ENCODE measurements at places on chromosomes 11 and 22.

- DNase-seq: no peak
These were observed 42.9 kb downstream of the LRRC32 start for GRCh38 chr11:76627606-76628005.

DNA sequence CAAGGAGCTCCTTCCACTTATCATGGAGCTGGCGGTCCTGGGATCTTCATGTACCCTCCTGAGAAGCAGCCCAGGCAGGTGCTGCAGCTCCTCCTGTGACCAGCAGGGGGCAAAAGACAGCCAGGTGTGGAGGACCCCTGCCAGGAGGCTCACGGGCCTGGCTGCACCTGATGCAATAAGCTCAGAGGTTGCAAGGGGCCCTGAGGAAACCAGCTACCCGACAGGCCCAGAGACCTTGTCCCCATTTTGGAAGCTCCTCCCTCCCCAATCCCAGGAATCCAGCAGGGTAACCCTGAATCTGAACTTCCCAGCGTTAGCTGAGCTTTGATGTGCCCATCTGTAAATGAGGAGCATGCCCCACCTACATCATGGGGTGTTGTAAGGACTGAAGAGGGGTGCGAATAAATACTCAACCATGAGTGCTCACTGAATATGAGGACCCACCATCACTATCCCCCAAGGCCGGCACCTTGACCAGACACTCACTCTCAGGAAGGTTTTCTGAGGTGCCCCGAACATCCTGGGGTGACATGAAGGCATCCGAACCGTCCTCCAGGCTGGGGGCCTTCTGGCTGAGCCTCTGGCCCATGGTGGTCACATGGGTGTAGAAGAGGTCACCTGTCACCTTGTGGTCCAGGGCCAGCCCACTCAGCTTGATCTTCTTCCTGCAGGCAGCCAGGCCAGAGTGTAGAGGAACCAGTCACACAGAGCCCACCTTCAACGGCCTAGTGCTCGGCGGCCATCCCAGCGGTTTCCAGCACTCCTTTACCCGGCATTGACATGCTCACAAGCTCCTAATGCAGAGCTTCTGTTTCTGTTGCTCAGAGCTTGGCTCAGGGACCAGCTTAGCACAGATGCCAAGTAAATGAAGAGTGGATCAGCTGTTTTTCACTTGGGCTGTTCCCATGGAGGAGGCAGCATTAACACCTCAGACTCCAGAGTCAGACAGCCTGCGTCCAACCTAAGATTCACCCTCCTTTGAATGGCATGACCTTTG lies 21.7 kb downstream of the SLC43A1 start:
- peak; percentile 77 for DNase-seq

GRCh38 chr11:79371152-79371551 lies 69.7 kb downstream of the TENM4 start:
- no peak for DNase-seq

DNA sequence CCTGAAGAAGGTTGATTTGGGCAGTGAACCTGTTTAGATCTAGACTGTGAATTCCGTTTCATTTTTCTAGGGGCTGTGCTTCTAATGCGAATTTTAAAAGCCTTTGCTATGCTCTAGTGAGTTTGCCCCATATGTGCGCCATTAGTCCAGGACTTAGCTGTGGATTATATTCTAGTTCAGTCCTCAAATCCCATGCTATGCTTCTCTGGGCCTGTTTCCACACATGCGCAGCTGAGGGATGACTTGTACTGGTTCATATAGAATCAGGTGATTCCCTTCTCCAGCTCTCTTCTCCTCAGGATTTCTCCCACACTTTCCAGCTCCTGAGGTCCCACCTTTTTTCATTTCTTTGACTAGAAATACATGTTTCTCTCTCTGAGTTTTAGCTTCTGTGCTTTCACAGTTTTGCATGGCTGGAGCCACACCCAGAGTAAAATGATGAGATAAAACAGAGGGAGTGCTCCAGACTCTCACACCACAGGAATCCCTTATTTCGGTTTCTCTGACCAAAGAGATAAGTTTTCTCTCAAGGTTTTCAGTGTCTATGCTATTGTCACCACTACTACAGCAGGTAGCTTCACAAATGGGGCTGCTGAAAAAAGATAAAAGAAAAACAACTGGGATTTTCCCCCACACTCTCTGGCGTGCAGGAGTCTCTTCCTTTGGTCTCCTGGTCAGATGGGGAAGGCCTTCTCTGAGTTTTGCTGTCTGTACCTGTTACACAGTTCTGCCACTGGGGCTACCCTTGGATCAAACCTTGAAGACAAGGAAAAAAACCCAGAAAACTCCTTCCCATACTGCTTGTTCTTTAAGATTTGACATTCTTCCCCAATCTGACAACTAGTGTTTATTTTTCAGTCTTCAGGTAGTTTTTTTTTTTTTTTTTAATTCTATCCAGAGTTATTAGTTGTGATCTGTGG lies 96.2 kb upstream of the TEAD1 start:
- DNase-seq: no peak

DNA sequence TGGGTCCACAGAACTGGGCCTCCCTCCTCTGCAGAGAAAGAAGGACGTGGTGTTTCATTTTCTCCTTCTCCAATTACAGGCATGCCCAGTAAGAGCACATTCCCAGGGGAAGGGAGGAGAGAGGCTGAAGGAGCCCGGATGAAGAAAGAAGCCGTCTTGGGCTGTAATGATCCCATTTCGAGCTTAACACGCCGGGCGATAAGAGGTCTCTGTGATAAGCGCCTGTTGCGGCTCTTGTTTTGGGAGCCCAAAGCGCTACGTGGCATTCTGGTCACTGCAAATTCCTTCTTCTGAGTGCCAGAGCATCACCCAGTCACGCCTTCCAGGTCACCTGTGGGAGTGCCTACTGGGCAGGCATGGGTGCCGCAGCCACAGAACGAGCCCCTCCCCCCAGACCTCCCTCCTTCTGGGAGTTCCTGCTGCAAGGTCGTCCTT lies 57.5 kb downstream of the ANO1 start:
- no peak for DNase-seq
